ENCODE measurements at places on chromosomes 6 and 20.

DNA sequence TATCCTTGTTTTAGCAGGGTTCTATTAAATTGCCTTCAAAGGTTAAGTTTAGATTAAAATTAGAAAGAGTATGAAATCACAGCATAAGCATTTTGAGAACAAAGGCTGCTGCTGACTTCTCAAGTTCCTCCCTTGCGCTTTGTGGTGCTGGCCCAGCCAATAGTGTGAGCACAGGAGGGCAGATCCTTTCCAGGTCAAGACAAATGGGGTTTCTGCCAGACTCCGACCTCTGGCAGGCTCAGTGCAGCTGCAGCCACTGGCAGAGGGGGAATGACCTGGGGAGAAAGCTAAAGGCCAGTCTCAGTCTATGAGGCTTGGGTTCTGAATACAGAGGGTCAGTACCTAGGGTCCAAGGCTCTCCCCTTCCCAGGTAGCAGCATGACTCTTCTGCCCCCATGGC lies 27.0 kb downstream of the CLIC5 start:
- DNase-seq: no peak

DNA sequence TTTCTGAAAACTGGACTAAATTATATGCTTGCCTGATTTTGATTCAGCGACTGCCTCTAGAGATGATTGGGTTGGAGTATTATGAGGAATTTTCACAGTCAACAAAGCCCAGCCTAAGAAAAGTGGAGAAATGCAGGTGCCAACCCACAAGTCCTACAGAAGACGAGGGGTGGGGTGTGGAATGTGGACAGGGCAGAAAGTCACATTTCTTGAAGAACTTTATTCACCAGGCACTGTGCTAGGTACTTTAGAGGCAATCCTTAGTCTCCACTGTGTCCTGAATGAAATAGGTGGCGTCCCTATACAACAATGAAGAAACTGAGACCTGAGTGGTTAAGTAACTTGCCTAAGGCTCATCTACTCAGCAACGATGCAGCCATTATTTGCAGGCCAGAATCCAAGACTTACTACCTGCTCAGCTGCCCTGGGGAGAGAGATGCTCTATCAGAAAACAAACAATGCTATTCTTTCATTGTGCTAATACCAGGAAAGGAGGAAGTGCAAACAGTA lies 106.3 kb downstream of the RNF144B start:
- no peak for DNase-seq

DNA sequence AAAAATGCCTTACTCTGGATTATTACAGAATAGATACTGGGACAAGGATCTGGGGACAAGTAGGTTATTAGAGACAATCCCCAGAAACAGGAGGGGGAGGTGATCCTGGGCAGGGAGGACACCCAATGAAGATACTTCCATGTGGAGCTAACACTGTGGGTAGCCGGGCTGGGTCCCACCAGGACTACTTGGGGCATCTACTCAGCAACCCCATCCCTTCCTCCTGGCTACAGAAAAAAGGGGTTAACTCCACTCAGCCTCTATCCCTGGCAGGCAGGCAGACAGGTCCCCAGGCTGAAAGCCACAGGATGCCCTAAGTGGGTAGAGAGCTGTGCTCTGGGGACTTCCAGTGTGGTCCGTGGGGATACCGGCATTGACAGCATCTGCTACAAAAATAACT lies 68.0 kb upstream of the NXT1 start:
- DNase-seq: no peak

GRCh38 chr6:39251406-39251805 lies 22.1 kb upstream of the KCNK5 start:
- no peak for DNase-seq

All from stimulated activated CD4-positive, alpha-beta T cell treated with anti-CD3 and anti-CD28 coated beads, Interleukin-2, amount 100 ng/mL, for 48 hours (primary cell).